Stimulated activated CD4-positive, alpha-beta T cell treated with anti-CD3 and anti-CD28 coated beads, Interleukin-4, amount 100 ng/mL, for 1 hour (primary cell): ENCODE measurements at places on chromosomes 13 and 19.
A peak's percentile ranks its signal among the peaks of the same experiment; 100 is the strongest.

DNA sequence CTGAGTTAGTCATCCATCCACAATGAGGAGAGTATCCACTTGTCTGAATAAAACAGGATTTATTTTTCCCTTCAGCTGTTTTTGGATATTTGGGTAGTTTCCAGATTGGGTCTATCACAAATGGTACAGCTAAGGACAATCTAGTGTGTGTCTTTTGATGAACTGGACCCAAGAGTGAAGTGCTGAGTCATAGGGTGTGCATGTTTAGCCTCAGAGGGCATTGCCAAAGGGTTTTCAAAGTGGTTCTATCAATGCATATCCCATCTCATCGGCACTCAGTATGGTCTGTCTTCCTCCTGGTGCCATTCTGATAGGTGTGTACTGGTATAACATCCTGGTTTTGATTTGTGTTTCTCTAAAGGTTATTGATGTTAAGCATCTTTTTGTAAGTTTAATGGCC is 62.3 kb downstream of the GSX1 start:
- no peak for DNase-seq

DNA sequence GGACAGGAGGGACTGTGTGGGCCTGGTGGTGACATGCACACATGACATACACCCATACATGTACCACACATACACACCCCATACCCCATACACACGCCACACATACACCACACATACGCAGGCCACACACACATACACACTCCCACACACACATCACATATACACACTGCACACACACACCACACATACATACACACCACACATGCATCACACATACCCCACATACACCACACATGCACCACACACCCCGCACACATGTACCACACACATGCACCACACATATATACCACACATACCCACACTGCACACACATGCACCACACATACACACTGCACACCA is 76.5 kb upstream of the KCTD15 start:
- no peak for DNase-seq

GRCh38 chr13:91346850-91347201 is 661 bp upstream of the MIR17HG start:
- peak; percentile 52 for DNase-seq

- DNase-seq: no peak
Measured at GRCh38 chr19:42333975-42334696, 8.7 kb downstream of the MEGF8 start.

DNA sequence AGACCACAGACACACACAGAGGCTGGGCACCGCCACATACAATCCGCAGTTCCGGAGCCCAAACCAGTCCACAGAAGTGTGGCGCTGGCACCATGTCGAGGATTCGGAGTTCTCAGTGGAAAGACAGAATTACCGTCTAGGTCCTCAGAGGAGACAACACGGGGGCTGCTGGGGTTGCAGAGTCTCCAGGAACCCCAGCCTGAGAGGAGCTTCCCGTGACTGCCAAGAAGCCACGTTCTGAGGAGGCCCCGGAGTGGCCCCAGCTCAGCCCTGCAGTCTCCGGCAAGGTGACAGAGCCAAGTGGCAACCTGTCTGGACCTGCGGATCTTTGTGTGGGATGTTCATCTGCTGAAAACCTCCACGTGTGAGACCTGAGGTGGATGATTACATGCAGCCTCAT is 7.3 kb upstream of the ADPRHL1 start:
- no peak for DNase-seq

DNA sequence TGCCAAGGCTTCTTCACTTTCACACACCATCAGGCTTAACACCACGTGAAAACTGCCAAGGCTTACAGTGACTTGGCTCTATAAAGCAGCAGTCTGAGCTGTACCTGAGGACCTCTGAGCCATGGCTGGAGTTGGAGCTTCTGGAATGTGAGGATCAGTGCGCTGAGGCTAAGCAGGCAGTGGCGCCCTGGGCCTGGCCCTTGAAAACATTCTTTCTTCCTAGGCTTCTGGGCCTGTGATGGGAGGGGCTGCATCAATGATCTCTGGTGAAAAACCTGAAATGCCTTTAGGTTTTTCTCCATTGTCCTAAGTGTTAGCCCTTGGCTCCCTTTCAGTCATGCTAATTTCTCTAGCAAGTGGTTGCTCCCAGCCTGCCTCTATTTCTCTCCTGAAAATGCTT is 192.5 kb upstream of the PCDH20 start:
- DNase-seq: no peak

DNA sequence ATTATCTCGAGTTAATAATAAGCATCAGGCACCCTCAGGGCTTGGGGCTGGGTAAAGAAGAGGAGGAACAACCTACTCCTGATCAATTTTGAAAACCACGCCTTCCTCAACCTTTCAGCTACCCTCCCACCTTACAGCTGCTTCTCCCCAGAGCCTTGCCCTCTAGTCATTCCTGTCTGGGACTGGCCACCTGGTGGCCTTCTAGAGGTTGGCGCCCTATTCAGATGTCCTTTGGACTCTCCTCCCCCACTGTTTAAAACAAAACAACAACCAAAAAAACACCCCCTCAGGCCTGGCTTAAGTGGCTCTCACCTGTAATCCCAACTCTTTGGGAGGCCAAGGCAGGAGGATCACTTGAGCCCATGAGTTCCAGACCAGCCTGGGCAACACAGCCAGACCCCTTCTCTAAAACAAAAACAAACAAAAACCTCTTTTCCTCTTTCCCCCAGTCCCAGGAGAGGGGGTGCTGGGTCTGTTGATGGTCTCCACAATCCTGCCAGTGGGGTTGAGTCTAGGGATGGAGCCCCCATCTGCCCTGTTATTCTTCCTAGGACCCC is 62.3 kb downstream of the CCDC70 start:
- DNase-seq: no peak

- DNase-seq: no peak
Measured at GRCh38 chr19:18850471-18851375, 19.0 kb downstream of the UPF1 start.

GRCh38 chr19:53455828-53456227 is 11.7 kb upstream of the ZNF813 start:
- DNase-seq: no peak

- DNase-seq: no peak
Measured at GRCh38 chr19:43380771-43381386, 27.4 kb downstream of the CD177 start.

DNA sequence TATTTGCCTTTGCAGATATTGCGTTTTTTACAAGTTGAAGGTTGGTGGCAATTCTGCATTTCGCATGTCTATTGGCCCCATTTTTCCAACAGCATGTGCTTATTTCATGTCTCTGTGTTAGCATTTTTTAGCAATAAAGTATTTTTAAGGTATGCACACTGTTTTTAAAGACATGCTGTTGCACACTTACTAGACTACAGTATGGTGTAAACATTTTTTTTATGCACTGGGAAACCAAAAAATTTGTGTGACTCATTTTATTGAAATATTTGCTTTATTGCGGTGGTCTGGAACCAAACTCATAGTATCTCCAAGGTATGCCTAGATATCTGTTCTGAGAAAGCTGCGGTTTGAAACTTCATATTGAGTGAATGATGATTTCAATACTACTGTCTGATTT is 55.4 kb upstream of the RNF113B start:
- no peak for DNase-seq

- DNase-seq: peak; percentile 74
Measured at GRCh38 chr19:44723952-44724319, 24.6 kb upstream of the BCL3 start.

DNA sequence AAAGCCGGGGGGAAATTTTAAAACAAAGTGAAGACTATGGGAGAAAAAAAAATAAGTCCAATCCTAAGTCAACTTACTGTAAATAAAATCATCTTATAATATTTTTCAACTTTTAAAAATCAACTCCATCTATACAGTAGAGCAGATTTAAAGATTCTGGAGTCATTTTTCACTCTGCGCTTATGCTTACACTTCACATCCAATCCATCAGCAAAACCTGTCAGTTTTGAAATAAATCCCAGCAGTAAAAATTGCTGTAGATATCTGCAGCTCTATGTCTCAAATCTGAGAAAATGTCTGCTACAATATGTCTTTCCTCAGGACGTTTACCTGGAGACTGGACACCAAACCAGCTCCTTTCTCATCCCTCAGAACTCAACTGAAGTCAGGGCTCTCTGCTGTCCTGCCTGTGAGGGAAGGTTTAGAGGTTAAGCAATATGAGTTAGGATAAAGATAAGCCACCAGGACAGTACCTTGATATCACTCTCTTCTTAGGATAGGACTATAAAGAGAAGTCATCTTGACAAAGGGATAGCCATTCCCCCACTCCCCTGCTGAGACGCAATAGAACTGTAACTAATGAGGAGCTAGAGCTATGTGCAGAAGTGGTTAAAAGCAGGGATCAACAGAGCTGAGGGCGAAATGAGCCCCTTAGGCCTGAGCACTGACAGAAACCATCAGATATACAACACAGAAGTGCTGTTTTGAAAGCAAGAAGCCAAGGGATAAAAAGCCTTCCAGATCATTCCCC is 254.7 kb upstream of the KLHL1 start:
- no peak for DNase-seq

DNA sequence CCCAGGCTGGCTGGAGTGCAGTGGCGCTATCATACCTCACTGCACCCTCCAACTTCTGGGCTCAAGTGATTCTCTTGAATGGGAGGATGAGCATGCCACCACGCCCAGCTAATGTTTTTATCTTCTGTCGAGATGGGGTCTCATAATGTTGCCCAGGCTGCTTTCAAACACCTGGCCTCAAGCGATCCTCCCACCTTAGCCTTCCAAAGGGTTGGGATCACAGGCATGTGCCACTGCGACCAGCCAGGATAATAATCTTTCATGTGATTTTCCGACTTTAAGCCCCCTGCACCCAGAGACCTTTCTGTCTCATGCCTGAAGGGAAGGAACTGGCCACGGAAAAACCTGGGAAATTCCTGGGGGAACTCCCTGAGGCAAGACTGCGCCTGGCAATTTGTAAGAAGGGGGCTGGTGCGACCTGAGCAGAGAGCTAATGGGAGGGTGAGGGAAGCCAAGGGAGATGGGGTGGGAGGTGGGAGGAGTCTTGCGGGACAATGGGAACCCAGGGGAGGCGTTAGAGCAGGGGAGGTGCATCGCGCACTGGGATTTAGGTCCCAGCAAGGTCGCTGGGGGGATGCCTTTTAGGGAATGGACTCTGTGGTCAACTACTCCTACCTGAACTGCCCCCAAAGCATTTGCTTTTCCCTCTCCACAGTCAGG is 1.2 kb upstream of the CCDC124 start:
- DNase-seq: no peak

DNA sequence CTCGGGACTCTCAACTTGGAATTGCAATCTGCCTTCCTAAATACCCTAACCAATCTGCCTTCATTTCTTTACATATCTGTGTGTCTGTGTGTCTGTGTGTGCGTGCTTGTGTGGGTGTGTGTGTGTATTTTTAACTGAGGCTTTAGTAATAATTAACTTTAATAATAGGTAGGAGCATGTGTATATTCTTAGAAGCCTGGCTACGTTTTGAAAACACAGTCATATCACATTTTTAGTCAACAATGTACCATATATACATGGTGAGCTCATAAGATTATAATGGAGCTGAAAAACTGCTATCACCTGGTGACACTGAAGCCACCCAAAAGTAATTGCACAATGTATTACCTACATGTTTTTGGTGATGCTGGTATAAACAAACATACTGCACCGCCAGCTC is 65.4 kb upstream of the ATXN8OS start:
- no peak for DNase-seq

GRCh38 chr19:18185538-18185937 is 7.5 kb upstream of the MPV17L2 start:
- no peak for DNase-seq

- no peak for DNase-seq
Measured at GRCh38 chr19:47005873-47006272, 13.8 kb upstream of the NPAS1 start.

GRCh38 chr13:27374126-27374613 is 50.2 kb upstream of the GTF3A start:
- no peak for DNase-seq

- no peak for DNase-seq
Measured at GRCh38 chr13:34413538-34414210, 528.4 kb upstream of the NBEA start.

- no peak for DNase-seq
Measured at GRCh38 chr13:58598241-58598640, 966.7 kb downstream of the PCDH17 start.

DNA sequence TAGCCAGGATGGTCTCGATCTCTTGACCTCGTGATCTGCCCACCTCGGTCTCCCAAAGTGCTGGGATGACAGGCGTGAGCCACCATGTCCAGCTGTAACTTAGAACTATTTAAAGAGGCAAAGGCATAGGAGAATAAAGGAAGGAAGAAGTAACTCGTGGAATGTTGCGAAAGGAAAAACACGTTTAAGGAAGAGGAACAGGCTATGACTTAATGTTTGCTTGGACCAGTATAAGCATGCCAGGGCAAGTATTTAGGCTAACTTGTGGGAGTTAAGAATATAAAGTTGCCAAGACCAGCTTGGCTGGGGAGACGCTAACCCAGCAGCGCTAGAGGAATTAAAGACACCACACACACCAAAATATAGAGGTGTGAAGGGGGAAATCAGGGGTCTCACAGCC is 33.5 kb downstream of the ZNF844 start:
- DNase-seq: no peak

DNA sequence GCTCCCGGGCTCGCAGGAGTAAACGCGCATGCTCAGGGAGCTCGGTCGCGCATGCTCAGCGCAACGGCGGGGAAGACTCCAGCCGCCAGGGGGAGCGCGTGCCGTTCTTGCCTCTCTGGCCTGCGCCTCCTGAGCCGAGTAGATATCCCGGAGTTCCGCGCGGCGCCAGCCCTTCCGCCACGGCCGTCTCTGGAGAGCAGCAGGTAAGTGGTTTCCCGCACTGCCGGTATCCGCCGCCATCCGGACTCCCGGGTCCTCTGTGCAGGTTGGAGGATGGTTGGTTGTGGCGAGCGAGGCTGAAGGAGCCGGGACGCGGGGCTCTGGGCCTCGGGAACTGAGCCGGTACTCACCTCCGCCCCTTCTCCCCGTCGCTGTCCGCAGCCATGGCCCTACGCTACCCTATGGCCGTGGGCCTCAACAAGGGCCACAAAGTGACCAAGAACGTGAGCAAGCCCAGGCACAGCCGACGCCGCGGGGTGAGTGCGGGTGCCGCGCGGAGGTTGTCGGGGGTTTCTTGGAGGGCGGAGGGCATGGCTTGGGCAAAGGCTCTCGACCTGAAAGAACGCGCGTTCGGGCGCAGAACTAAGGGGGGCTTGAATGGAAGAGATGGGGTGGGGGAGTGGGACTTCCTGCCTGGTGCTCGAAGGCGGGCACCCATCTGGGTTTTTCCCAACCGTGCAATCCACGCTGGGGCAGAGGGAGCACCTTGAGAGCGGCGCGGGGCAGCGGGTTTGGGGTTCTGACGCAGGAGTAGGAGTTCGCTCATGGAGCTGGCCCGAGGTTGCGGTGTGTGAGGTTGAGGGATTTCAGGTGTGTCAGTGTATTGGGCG is at the start of gene RPL36:
RPL36 (plus strand) TSS at position 171 of the 830 bp plus-strand sequence; CDS start at position 384, 213 bp downstream.
- DNase-seq: peak; percentile 99

GRCh38 chr19:35545855-35546381 is 492 bp downstream of the TMEM147 start:
- DNase-seq: peak; percentile 68
